ENCODE measurements at places on chromosomes 7 and 10.

DNA sequence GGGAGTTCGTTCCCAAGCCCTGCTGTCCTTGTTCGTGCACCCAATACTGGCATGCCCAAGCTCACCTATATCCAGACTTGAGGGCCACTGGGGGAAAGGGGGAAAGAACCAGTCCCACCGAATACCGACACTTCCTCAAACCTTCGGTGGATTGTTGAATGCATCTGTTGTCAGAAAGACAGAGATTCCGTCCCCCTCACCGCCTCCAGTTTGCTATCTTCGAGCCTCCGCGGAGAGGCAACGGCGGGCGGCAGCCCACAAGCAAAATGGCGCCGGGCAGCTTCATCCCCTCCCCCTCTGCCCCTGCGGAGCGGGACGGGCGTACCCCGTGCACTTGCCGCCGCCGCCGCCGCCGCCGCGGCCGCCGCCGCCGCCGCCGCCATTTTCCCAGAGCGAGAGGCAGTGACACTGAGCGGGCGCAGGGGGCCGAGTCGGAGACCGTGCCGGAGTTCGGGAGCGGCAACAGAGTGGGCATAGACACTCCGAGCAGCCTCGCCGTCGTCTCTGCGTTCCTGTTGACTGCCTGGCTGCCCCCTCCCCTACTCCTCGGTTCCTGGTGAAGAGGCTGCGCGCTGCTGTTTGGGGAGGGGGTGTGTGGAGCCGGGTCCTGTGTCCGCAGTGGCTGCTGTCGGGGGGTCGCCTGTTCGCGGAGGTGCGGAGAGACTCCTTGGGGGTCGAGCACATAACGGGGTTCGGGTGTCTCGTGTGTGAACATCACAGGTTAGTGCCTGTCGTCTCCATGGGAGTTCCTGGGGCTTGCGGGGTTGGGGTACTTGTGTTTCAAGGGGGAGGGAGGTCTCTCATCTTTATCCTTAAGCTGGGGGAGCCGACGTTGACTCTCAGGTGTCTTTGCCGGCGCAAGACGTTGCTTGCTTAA lies at the start of gene KMT2E:
KMT2E (plus strand) TSS at position 390 of the 877 bp plus-strand sequence. CDS start 26,748 bp downstream, outside the sequence.
- peak; percentile 93 for DNase-seq

- DNase-seq, result no peak
Observed at GRCh38 chr7:157675427-157675927, 338.7 kb downstream of the DNAJB6 start.

DNA sequence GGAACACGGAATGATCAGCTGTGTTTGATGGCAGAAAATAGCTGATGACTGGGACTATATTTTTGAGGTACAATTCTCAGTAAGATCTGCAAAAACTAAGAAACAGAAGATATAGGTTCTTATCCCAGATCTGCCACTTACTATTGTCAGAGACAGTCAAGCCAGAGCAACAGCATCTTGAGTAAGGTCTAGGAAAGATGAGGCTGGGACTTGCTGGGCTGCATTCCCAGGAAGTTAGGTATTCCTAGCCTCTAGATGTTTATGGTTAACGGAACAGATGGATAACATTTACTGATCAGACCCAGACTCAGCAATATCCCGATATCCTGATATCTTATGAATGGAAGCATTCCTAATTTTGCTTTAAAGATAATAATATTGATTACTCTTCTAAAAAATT lies 68.7 kb upstream of the DNAJB12 start:
- DNase-seq, result no peak

- DNase-seq, result no peak
Observed at GRCh38 chr10:119665901-119666708, 14.9 kb downstream of the BAG3 start.

DNA sequence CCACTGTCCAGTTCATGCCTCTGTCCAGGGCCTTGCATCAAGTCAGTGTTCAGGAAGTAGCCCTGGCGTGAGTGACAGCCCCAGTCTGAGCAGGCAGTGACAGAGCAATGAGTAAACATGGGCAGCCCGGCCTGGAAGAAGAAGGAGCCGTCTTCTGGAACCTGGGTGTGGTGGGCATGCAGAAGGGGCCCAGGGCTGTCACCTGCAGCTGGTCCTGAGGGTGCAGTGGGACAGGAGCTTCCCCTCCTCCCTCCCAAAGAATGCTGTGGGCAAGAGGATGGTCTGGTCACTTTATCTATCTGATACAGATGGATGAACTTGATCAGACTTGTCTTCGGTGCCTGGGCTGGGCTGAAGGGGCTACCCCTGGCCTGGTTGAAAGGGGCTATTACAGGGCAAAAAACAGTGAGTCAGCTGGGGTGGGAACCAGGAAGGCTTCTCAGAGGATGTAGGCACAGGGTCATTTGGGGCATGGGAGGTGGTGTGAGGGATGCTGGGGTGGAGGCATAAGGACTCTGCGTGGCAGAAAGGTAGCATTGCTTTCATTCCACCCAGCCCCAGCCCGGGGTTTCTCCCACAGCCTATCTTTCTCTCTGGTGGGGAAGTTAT lies 42.7 kb upstream of the PPIF start:
- DNase-seq, result no peak

DNA sequence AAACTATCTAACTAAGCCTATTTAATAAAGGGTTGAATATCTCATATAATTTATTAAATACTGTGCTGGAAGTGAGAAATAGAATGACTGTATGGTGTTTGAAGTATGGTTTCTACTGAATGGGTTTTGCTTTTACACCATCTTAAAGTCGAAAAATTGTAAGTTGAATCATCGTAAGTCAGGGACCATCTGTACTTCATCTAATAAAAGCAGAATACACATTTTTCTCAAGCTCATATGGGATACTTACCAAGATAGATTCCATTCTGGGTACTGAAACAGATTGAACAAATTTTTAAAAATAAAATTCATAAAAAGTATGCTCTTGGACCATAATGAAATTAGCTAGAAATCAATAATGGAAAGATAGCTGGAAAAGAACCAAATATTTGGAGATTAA lies 285.4 kb downstream of the CXCL12 start:
- no peak for DNase-seq

DNA sequence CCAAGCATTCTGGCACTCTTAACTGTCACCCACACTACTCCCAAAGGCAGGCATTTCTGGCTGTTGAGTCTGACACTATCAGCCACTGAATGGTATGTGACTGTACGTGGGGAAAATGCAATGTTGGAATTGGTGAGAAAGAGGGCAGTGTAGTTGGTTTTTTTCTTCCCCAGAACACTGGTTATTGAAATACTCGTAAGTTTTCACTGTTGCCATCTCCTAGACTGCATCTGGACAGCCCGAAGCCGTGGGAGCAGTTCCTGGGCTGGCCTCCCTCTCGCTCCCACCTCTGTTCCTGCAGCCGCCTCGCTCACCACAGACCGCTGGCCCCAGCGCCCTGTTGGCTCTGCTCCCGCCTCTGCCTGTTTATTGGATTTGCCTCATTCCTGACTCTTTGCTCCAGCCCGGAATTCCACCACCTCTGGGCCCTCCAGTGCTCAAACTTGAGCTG lies 5.7 kb downstream of the PLCE1 start:
- no peak for DNase-seq

All from naive thymus-derived CD4-positive, alpha-beta T cell (primary cell).